CD4-positive, alpha-beta T cell (primary cell): ENCODE measurements at places on chromosomes 5 and 9.

DNA sequence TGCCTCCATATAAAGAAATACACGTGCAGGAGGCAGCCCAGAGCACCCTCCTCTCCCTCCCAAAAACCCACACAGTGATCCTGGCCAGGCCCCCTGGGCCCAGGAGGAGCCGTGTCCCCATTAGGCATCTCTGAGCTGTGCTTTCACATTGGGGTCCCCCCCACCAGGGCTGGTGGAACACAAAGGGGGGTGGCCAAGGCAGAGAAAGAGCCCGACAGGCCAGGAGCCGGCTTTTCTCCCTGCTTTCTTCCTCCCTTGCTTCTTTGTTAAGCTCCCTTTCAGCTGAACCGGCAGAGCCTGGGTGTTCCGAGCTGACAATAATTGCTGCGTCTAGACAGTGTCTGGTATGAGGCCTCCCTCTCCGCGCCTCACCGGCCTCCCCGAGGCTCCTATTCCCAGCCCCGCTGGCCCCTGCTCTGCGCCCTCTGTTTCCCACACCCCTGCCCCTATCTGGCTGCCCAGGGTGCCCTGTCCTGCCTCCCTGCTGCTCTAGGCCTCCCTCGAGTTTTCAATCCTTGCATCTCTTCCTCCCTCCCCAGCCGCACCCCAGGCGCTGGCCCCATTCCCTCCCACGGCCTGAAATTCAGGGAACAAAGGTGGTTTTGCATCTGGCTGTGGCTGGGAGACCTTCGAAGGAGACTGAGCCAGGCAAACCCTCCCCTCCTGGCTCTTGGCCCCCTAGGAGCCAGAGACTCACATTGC is 120.6 kb downstream of the C9orf50 start:
- DNase-seq, result no peak

DNA sequence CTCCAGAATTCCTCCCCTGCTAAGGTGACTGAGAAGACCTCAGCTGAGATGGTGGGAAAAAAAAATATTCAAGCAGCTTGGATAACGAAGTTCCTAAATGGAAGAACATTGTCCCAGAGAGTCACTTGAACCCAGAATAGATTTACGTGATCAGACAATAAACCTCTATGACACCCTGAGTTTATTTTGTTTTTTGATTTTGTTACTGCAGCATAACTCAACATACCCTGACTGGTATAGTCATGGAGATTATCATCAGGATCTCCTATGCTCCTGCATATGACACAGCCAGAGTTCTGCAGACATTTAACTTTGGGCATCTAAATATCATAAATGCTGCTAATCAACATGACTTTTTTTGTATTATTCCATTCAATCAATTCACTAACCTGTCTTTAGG is 282.9 kb downstream of the RASEF start:
- DNase-seq, result no peak

GRCh38 chr5:94745786-94746730 is 127.6 kb downstream of the SLF1 start:
- DNase-seq, result no peak

- no peak for DNase-seq
These were observed 190.1 kb downstream of the CWC27 start for GRCh38 chr5:64958757-64959391.

DNA sequence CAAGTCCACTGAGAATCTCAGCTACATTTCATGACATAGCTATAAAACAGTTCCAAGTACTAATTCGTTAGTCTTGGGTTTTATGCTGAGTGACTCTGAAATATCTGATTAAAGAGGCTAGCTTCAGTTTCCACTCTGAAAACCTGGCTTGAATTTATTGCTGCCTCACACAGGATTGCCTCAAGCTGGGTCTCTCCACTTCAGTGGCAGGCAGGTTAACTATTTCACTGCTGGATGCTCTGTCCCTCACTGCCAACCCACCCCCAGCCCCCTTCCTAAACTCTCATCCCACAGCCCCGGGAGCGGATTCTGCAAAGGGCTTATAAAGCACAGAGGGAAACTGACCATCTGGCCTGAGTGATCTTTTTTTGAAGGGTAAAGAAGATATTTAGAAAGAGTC is 318.3 kb downstream of the MLLT3 start:
- DNase-seq, result no peak
